ENCODE measurements at places on chromosomes 3 and 15. TPM values are rescaled to one million over a fixed set of nuclear protein-coding genes. Genes with fewer than 3 reads are reported as not detected.

GRCh38 chr3:113847247-113847646 is 8.7 kb downstream of the GRAMD1C start:
- DNase-seq: no peak

DNA sequence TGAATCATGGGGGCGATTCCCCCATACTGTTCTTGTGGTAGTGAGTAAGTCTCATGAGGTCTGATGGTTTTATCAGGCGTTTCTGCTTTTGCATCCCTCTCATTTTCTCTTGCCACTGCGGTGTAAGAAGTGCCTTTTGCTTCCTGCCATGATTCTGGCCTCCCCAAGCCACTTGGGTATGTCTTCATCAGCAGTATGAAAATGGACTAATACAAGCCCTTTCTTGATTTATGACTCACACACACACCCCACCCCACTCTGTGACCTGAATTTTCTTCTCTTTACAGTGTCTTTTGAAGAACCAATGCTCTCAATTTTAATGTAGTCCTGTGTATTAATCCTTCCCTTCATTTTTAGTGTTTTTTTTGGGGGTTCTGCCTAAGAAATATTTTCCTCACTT is 244.8 kb downstream of the PLCL2 start:
- no peak for DNase-seq

- no peak for DNase-seq
These were observed 33.3 kb downstream of the MGLL start for GRCh38 chr3:127789051-127789450.

The CCR5 gene
- 85.3 TPM for total RNA-seq

DNA sequence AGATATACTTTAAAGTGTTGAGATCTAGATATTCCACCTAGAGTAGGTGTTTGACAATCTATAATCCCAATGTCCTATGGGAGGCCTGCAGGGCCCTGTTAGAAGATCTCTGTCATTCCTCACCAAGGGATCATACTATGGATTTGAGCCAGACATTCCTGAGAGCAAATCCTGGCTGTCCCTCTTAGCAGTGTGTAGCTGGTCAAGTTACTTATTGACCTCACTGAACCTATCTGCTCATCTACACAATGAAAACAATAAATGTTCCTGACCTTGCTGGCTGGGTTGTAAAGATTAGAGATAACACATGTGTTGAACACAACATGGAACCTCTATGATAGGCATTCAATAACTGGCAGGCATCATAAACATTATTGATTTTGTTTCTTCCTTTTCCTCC is 265.6 kb upstream of the ATP11B start:
- DNase-seq: no peak

The LARP6 gene
- total RNA-seq: not detected

- DNase-seq: no peak
These were observed 10.0 kb upstream of the ARL8B start for GRCh38 chr3:5112043-5112442.

DNA sequence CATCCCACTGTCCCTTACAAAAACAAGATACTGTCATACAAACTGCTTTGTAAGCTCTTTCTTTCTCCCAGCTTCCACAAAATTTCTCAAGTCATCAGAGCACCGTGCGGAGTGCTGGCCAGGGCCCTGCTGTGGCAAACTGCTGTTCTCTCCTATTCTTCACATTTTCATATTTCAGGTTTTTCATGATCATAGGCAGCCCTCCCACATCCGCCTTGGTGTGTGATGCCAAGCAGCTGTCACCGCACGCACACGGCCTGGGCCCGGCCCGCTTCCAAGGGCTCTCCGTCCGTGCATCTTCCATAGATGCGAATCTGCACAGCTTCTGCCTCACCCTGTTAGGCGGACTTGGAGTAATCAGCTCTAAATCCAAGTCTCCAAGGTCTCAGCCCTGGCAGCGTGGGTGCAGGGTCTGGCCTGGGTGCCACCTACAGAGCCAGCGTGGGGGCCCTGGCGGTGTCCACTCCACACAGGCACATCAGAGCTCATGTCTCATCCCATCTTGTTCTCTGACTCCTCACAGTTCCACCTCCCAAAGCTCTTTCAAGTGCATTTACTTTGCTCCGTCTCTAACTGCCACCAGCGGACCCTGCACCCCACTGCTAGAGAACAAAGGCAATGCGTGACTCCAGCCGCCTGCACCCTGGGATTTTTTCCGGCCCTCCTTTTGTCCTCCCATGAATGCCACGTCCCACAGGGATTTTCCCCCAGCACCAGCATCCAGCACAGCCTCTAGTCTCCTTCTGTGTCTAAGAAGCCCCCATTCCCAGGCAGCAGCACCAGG is 27.2 kb downstream of the CYFIP1 start:
- DNase-seq: no peak

DNA sequence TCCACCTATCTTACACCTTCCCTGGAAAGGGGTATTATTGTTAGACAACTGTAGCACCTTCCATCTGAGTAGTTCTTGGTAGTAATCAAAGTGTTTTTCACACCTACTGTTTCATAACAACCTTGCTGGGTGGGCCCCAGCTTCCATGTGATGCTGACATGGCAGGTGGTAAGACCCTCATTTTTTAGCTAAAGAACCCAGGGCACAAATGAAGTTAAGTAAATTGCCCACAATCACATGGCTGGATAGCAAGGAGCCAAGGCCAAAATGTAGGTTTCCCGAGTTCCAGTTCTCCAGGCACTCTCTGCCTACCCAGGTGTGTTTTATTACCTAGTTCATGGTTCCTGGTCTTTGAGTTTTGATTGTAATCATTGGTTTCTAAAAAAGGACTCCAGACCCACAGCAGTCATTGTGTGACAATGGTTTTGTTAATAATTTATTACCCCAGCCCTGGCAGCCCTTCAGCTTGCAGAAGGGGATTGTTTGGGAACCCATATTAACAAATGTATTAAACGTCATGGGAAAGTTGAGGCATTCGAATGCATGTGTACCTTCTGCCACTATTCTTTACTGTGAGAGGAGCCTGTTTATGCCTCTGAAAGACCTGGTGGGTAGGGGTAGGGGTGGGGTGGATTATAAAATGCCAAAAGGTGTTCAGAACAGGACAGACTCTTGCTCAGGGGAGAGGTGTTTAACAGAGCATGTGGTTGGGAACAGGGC is 222.2 kb upstream of the BHLHE40 start:
- DNase-seq: no peak

GRCh38 chr15:85897207-85897894 is 102.6 kb upstream of the KLHL25 start:
- DNase-seq: no peak

The C3orf49 gene
- not detected for total RNA-seq

The PIF1 gene
- 49.1 TPM for total RNA-seq

GRCh38 chr3:71062952-71063772 is 520.4 kb downstream of the FOXP1 start:
- no peak for DNase-seq

DNA sequence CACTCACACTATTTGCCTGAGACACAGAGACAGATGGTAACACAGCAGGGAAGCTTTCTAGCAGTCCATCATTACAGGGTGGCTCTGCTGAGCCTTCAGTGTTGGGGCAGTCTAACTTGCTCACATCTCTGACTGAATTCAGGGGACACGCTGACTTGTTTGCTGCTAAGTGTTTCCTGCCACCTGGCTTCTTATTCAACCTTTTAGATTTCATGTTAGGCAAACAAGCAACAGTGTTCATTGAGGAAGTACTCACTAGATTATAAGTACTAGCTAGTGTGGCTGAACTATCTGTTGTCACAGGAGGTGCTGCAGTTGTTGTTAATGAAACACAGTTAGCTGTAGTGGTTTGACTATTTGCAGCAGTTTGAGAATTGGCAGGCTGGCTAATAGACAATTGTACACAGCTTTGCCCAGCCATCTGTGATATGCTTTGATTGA is 37.3 kb downstream of the USF3 start:
- DNase-seq: no peak

The TMEM158 gene
- total RNA-seq: not detected

GRCh38 chr15:89847101-89847500 is 32.4 kb upstream of the ANPEP start:
- no peak for DNase-seq

- DNase-seq: no peak
These were observed 31.3 kb upstream of the FGF12 start for GRCh38 chr3:192758654-192759053.

DNA sequence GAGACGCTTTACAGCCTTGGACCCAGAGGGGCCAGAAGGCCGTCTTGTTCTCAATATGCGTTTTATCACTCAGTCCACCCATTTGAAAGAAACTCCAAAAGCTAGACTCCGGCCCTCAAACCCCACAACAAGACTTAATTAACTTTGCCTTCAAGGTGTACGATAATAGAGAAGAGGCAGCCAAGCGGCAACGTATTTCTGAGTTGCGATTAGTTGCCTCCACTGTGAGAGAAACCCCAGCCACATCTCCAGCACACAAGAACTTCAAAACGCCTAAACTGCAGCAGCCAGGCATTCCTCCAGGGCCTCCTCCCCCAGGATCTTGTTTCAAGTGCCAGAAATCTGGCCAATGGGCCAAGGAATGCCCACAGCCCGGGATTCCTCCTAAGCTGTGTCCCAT is 17.4 kb upstream of the INO80 start:
- DNase-seq: no peak

The USP50 gene
- not detected for total RNA-seq

GRCh38 chr3:9078561-9079240 is 115.4 kb upstream of the RAD18 start:
- DNase-seq: no peak

The OCA2 gene
- total RNA-seq: not detected

The HRG gene
- not detected for total RNA-seq

The TRIM42 gene
- total RNA-seq: not detected

DNA sequence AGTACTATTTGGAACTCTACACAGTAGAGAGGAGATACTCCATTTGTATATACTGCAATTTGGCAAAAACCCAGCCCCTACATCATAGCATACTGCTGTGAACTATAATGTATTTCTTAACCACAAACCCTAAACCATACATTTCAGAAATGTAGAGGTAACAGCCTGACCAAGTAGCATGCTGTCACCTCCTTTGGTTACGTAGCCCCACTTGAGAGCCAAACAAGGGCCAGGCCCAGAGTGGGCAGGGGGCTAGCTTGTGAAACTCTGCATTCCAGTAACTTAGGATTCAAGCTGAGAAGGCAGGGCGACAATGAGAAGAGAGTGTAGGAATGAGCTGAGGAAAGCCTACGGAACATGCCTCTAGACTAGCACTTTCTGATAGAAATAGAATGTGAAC is 135.8 kb downstream of the GREM1 start:
- no peak for DNase-seq

The THAP10 gene
- total RNA-seq: 0.15 TPM

The REC114 gene
- not detected for total RNA-seq

The SEMA3B gene
- total RNA-seq: 0.38 TPM

The WDR82 gene
- total RNA-seq: 131 TPM

The GOLGA6L7 gene
- total RNA-seq: not detected

DNA sequence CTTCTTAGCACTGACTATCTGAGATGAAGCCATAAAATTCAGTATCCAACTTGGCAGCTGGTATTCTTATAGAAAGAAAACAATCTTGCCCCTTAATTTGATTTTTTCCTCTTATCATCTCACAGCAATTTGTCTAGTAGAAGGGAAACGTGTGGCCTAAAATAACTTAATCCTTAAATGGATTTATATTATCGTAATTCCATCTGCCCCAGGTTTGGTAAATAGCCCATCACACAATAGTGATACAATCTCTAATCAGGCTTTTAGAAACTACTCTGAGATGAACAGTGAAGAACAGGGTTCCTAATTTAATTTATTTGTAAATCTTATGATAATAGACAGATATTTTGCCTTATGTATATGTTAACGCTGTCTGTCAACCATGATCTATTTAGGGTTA is 24.8 kb downstream of the PEX5L start:
- no peak for DNase-seq

The TMEM266 gene
- not detected for total RNA-seq

The SELENOK gene
- 80.9 TPM for total RNA-seq

GRCh38 chr15:86034904-86035303 is 44.8 kb upstream of the AGBL1 start:
- no peak for DNase-seq

The CYP1A1 gene
- 2.1 TPM for total RNA-seq

DNA sequence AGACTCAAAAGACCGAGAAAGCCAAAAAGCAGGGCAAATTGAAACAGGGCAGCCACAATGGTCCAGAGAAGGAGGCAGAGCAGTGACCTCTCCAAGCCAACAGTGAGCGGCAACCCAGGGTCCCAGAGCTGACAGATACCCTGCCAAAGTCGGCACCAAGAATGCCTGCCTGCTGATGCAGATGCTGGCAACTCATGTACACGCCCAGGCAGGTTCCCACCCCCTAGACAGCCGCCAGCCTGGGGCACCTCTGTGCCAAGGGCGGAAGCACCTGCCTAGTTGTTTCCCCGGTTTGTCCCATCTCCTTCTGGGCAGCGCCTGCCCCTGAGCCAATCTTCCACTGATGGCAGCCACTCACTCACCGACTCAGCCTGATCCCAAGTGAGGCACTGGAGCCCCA is 22.1 kb downstream of the KLHL25 start:
- DNase-seq: no peak

DNA sequence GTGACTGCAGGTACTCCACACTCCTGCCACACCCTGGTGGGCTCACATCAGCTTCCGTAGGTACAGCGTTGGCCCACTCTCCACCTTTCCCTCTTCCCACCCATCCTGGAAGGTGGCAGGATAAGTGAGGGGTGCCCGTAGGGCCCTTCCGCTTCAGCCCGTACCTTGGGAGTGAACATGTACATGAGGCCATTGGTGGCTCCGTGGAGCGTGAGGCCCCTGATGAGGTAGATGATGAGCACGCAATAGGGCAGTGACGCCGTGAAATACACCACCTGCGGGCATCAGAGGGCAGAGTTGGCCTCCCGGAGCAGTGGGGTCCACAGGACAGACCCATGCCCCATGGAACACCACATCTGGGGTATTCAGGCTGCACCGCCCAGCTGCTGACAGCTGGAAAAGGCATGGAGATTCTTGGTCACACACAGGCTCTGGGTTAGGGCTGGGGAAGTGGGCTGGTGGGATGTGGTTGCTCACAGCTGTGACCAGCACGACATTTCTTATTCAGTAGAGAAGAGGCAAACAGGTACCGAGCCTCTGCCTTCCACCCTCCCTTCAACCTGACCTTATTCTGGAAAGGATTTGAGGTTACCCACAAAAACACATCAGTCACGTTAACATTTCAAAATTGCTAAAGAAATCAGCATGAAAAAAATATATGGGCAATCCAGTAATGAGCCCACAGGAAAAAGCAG is 23.8 kb downstream of the SLC6A20 start:
- DNase-seq: peak; percentile 40

The KNL1 gene
- total RNA-seq: 54.2 TPM

DNA sequence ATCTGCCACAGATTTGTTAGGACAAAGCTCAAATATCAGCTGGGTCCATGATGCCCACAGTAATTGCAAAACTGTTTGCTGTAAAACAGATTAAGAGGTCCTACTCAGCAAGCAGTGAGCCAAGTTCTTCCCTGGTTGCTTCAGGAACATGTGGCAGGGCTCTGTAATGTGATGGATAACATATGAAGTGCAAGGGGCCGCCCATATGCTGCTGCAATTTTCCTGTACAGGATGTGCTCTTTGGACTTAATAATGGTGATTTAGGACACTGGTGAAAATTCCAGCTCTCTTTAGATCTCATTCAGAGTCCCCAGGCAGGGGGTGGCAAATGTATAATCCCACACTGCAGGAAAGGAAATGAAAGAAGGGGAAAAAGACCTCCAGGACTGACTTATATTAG is 289.4 kb downstream of the LSAMP start:
- no peak for DNase-seq

The ALDH1A2 gene
- not detected for total RNA-seq

All from activated CD4-positive, alpha-beta memory T cell treated with anti-CD3 and anti-CD28 coated beads, Interleukin-2, amount 10 ng/mL, durations not matched to agents 7 days and 5 days (primary cell).